ENCODE measurements at places on chromosomes 16 and 17.

DNA sequence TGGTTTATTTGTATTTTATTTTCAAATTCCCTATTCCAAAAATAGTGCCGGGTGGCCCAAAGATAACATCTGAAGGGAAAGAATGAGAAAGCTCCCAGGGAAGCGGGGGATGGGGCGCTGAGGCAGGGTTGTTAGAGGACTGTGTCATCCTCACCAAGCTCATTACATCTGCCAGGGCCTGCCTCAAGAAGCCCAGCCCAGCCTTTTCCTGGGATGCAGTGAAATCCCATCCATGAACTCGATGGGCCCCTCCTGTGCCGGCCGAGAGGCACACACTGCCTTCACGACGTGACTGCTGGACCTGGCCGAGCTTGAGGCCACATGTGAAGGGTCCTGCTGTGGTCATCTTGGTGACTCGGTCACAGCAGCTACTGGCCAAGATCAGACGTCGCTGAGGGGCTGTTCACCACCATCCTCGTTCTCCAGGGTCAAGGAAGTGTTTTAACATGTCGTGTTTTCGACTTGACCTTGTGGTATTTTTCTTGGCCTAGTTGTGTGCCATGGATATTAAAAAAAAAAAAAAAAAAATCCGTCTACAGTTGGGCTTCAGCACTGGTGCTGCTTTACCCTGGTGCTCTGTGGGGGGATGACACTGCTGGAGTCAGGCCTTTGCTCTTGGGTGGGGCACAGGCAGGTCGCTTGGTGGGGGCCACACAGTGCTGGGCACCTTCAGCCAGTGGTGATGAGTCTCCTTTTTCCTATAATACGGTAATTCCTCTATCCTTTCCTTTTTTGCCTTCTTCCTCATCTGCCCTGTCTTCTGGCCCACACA, 4.9 kb downstream of the TIMM22 start:
- no peak for DNase-seq

DNA sequence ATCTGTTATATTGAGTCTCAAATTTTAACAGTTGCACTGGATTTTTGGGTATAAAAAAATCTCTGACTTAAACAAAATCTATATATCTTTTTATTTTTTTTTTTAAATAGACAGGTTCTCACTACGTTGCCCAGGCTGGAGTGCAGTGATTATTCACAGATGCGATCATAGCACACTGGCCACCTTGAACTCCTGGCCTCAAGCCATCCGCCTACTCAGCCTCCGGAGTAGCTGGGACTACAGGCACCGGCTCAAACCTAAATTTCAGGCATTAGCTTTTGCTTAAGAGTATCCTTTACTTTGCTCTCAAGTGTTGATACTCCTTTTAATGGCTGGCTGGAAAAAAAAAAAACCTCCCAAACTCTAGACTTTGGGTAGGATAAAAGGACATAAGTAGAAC, 61.6 kb downstream of the RPGRIP1L start:
- DNase-seq: no peak

DNA sequence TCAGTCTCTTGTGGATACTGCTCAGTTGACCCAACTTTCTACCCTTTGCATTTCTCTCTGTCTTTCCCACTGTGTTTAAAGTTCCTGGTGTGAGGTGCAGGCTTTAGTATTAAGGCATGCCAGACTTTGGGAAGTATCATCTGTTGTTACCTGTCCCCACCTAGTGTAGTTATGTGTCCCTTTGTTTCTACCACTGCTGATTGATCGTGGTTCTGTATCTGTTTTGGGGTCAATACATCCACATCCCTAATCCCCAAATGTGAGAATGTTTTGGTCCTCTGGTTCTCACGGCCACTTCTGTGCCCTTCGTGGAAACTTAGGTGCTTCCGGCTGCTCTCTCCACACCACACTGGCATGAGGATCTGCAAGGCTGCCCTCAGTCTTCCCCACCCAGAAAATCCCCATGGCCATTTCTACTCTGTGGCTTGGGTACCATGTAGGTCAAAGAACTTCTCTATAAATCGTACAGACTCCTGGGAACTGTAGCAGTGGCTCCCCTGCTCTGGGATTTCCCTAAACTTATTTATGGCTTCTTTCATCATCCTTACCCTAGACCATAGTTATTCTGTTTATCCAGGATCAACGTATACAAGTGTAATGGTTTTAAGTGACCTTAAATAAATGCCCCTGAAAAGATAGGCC, 443.2 kb downstream of the XYLT1 start:
- no peak for DNase-seq

DNA sequence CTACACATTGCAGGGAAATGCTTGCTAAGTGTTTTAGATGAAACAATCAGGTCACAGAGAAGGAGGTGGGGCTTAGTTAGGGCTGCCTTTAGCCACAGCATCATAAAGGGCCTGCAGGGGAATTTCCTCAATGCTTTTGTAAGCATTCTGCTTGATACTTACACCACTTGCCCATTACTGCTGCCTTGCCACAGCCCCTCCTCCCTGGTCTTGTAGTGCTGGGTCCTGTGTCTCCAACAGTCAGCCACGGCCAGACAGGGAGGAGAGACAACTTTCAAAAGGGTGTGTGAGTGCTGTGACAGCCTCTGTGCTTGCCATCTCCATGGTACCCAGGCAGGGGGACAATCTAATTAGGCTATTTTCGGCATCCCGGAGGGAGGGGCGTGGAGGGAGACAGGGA, 111.2 kb downstream of the SHISA9 start:
- DNase-seq: no peak

DNA sequence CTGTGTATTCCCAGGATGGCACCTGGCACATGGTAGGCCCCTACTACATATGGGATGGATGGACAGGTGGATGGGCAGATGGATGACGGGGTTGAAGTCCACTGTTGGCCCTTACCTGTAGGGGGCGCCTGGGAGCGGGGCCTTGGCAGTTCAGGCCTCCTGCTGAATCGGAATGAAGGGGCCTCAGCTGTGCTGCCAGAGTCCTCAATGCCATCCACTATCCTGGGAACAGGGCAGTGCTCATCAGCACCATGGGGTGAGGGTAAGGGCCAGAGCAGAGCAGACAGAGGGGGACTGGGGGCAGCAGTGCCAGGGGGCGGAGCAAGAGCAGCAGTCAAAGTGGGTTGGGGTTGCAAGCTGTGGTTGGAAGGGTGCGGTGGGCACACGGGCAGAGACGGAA, 8.3 kb upstream of the RAB5C start:
- DNase-seq: no peak

GRCh38 chr16:82192665-82193064, 22.6 kb upstream of the MPHOSPH6 start:
- no peak for DNase-seq
